ENCODE measurements at places on chromosomes 3 and 15.

DNA sequence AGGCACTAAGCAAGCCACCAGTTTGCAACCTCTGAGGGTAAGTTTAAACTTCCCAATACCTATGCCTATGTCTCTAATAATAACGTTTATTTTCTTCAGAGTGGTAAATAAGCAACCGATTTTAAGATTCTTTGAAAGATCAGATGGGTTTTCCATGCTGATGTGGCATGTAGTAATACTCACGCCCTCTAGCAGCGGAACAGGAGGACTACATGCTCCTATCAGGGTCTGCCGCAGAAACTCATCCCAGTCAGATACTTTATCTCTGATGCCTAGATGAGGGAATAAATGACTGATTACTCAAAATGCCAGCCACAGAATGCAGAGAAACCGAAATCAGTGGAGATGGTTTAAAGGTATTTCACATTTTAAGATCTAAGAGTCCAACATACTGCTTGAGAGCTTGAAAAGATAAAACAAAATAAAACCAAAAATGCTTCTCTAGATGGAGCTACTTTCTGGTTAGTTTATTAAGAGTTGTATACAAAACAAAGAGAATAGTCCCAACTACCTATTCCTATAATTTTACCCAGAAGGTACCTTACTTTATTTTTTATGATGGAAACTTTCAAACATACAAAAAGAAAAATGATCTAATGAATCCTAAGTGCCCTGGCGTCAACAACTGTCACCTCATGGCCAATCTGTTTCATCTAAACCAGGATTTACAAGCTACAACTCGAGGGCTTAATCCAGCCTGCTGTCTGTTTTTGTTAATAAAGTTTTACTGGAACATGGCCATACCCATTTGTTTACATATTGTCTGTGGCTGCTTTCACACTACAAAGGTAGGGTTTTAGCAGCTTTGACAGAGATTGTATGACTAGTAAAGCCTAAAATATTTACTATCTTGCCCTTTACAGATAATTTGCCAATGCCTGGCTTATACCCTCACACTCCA is 37.5 kb upstream of the STIMATE start:
- no peak for DNase-seq

DNA sequence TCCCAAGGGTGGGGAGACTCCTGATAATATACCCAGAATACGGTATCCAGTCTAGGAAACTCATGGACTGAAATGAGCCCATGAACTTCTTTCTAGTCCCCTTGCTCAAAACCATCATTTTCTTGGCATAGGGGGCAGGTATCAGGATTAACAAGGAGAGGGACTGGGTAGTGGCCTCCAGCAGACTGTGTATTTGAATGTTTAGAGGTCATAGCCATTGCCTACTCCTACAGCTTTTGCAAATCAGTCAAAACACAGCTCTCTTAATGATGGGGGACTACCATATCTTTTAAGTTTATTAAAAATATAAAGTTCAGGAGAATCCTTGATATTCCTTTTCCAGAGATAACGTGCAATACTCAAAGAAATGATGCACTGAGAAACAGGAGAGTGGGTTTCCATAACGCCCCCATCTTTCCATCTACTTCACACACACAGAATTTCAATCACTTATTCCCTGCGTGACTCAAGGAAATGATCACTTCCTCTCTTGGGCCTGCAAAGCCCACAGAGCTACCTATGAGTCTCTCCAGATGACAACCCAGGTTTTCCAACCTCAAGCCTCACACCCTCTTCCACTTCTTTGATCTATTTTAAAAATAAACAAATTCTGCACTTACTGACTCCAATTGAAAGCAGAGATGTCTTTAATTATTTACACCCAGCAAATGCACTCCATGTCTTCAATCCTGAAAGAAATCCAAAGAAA is 584.0 kb upstream of the LMCD1 start:
- DNase-seq: no peak

- DNase-seq: no peak
These were observed 36.8 kb upstream of the KLHL25 start for GRCh38 chr15:85831415-85832113.

- DNase-seq: no peak
These were observed 79.4 kb downstream of the PEX5L start for GRCh38 chr3:179957264-179957845.

GRCh38 chr3:99896482-99896881 is 78.8 kb downstream of the CMSS1 start:
- no peak for DNase-seq

- no peak for DNase-seq
These were observed 3.4 kb upstream of the TPM1 start for GRCh38 chr15:63038926-63039673.

DNA sequence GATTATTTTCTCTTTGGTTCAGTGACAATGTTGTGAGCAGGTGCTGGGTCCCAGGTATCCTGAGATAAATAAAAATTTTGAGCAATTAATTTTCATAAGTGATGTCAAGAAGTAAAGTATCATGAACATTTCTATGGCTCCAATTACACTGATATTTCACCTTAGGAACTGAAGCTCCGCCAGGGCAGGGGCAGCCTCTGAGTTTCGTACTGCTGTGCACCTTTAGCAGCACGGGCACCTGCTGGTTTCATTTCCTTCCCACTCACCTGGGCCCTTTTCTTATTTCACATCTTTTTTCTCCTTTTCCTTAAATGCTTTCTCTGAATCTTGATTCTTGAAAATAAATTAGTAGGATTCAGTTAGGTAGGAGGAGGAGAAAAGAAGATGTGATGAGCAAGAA is 1.2 kb upstream of the IL1RAP start:
- DNase-seq: no peak
